NCI-H524 treated with DMSO at 0.1 percent for 48 hours (cell line): ENCODE measurements at places on chromosomes 3 and 15.

DNA sequence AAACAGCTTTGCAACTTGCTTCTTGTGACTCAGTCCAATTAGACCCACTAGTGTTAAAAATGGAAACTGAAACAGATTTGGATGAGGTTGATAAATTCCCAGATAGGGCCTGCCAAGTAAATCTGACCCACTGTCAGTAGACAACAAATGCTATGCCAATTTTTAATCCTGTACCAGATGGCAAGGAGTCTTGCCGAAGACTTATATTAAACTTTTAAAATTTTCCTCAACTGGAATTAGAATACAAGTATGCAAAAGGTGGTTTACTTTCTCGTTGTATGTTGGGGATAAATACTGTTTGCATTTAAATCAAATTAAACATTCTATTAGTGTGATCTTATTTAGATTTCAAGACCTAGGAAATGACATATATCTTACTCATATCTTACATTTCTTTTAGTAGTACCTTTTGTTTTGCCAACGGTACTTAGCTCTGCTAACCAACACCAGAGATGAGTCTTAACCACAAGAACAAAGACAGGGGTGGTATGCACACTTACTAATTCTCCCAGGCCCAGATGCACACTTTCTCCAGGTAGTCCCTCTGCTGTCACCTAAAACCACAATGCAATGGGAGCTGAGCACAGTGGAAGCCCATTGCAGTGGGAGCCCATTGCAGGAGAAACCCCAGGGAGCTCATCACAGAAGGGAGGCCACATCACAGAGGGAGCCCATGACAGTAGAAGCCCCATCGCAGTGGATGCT is 77.8 kb downstream of the WWTR1 start:
- no peak for DNase-seq

DNA sequence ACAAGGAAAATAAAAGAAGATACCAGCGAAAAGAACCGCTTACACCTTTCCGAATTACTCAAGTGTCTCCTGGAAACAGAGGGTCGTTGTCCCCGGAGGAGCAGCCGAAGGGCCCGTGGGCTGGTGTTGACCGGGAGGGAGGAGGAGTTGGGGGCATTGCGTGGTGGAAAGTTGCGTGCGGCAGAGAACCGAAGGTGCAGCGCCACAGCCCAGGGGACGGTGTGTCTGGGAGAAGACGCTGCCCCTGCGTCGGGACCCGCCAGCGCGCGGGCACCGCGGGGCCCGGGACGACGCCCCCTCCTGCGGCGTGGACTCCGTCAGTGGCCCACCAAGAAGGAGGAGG is 325 bp downstream of the ALCAM start:
- no peak for DNase-seq

- no peak for DNase-seq
Observed at GRCh38 chr15:61889706-61890105, 170.5 kb downstream of the VPS13C start.

DNA sequence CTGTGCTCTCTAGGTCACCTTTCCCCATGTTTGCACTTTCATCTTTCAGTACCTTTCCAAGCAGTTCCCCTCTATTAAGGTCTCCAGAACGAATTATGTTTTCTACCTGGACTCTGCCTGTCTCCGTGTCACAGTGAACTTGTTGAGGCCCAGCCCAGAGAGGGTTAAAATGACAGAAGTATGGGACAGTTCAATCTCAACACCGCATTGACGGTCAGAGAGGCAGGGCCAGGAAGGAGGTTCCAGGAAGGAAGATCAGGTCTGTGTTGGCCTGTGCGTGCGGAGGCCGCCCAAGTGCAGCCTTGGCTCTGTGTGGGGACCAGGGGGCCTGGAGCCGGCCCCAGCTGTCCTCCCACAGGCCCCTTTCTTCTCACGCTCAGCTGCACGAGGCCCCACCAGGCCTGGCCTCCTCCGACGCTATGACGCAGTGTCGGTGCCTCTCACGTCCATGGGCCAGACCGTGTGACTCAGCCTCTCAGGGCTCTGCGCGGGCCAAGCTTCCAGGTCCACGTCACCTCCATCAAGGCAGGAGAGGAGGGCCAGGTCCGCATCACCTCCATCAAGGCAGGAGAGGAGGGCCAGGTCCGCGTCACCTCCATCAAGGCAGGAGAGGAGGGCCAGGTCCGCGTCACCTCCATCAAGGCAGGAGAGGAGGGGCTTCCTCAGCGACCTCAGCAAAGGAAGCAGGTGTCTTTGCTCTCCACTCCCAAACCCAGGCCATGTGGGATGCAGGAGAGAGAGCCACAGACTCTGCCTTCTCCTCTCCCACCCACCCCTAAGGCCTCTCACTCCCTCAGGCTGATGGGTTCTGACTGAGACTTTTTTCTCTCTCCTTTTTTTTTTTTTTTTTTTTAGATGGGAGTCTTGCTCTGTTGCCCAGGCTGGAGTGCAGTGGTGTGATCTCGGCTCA is 83.1 kb downstream of the CPN2 start:
- DNase-seq = no peak

DNA sequence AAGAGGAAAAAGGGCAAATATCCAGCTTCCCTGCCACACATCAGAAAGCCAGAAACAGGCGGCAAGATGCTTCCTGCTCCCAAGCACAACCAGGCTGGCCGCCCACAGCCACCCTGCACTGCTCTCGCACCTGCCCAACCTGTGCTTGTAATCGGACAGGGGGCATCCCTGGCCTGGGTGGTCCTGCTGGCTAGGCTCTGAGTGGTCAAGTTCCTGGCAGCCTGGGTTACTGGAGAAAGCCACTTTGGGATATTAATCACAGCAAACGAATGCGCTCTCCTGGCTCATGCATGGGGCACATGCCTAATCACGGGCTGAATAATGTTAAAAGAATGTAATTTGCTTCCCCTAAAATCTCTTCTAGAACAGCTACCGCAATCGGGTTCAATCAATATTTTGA is 442.4 kb downstream of the MCTP2 start:
- no peak for DNase-seq

DNA sequence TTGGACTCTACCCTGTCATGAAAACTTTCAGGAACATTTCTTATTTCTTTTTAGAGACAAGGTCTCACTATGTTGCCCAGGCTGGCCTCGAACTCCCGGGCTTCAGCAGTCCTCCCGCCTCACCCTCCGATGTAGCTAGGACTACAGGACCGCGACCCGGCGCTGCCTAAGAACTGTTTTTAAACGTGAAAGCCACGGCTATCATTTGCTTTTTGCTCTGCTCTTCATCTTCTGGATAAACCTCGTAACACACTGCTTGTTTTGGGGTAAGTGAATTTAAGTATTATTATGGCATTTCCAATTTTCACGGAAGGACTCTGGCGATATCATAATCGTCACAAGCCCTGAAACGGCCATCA is 14.3 kb upstream of the CCNL1 start:
- no peak for DNase-seq

DNA sequence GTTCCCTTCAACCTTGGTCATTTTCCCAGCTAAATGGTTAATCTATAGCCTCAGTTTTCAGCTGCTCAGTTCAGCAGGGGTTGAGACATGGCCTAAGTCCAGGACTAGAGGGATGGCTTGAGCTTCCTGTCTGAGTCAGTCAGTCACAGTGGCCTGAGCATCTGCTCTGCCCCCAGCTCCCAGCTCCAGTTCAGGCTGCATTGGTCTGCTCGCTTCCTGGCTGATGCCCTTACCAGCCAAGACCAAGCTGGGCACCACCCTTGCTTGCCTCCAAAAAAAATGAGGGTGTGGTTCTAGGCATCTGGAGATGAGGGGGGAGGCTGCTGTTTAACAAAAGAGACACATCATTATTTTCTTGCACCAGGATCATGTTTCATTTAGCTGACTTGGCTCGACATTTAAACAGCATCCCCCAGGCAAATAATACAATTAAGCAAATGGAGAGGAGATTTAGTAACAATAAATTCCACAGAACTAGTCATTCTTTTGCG is 70.7 kb downstream of the WNT5A start:
- no peak for DNase-seq

GRCh38 chr3:168548719-168549118 is 453.0 kb upstream of the GOLIM4 start:
- no peak for DNase-seq

DNA sequence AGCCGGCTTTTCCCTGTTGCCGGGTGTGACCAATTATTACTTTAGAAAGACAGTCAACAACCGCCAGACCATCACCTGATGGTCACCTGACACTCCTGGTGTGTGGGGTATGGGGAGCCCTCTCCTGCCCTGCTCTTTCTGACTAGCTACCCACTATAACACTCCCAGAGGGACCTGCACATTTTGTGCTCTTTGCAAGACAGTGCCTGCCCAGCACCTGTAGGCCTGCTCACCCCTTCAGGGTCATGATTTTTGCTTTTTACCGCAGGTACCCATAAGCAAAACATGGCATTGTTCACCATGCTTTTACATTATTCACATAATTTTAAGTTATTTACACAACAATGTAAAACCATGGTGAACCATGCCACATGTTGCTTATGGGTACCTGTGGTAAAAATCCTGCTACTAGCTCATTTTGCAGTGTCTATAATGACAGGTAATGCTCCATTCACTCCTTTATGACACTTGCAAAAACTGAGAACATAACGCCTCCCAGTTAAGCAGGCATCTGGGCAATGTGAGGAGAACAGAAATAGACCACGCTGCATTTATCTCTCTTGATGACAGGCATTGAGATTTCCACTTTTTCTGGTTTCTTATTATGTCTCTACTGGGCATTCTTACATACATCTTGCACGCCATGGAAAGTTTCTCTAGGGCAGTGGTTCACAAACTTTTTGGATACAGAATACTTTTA is 9.9 kb downstream of the CCRL2 start:
- DNase-seq = no peak

GRCh38 chr3:144523396-144523795 is 551.8 kb downstream of the DIPK2A start:
- no peak for DNase-seq

GRCh38 chr15:101162701-101163483 is 89.0 kb downstream of the CHSY1 start:
- DNase-seq = peak; percentile 68

DNA sequence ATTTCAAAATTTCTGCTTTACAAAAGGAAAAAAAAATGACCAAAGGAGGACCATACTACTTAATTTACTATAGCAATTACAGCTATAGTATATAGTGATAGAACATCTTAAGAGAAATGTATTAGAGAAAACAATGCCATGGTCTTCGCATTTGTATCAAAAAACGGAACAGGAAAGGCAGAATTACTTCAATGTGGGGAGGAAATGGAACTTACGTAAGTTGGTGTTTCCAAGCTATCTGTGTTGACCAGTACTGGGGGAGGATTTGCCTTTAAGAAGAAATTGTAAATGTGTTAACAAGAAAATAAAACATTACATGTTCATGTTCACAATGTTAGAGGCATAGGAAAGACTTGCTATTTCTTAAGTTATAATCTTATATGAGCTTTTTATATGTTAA is 119.9 kb upstream of the MELTF start:
- DNase-seq = no peak

- DNase-seq = no peak
Observed at GRCh38 chr15:101174152-101174920, 77.5 kb downstream of the CHSY1 start.

DNA sequence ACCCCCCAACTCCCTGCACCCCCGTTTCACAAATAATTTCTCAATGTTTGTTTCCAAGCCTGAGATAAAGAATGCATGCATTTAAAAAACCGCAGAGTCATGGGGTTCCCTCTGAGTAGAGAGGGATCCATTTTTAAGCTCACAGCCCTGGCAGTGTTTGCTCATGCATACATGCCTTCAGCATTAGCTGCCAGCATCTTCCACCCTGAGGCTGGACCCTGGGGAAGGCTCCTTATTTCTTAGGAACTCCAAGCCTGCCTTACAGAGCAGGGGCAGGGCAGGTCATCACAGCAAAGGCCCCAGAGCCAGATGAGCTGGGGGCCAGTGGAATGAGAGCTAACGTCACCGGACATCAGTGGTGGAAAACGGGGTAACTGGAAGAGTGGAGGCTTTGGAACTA is 31.3 kb downstream of the TLE3 start:
- no peak for DNase-seq

DNA sequence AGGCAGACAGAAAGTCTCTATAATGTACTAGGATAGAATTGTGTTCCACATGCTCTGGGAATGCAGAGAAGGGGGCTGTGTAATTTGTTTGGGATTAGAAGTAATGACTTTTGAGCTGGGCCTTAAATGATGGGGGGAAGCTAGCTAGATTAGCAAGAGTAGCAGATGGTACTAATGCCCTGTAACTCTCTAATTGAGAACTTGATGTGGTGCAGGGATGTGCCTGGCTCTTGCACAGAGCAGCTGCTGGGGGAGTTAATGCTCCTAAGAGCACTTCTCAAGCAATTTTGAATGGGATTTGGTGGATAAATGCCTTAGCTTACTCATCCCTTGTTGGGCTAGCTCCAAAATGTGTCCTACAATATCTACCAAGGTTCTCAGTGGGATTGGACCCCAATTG is 12.4 kb upstream of the SYN2 start:
- peak; percentile 98 for DNase-seq
